ENCODE measurements at places on chromosomes 6 and 20. TPM values are rescaled to one million over a fixed set of nuclear protein-coding genes. Genes with fewer than 3 reads are reported as not detected.

Gene NAA20
- 111 TPM for total RNA-seq

Gene PPP1R3G
- total RNA-seq: not detected

Gene ATP5F1E
- 97.9 TPM for total RNA-seq

Gene SCRT2
- not detected for total RNA-seq

Gene THBD
- total RNA-seq: not detected

Gene CPNE5
- total RNA-seq: 0.61 TPM

Gene PIM1
- 135 TPM for total RNA-seq

Gene PLN
- not detected for total RNA-seq

Gene CFAP206
- not detected for total RNA-seq

Gene ZNF322
- 11.1 TPM for total RNA-seq

Gene LY6G6D
- total RNA-seq: not detected

Gene RPS21
- total RNA-seq: 2,101 TPM

Gene NR2E1
- not detected for total RNA-seq

Gene GPR6
- total RNA-seq: not detected

Gene TRIM15
- total RNA-seq: not detected

Gene PPP1R18
- total RNA-seq: 149 TPM

Gene MSH5
- total RNA-seq: 61.5 TPM

Measured in activated CD8-positive, alpha-beta memory T cell treated with anti-CD3 and anti-CD28 coated beads for 36 hours (primary cell).